ENCODE measurements at places on chromosomes 16 and 17.

- no peak for DNase-seq
Measured at GRCh38 chr16:31875112-31875803, 1.7 kb downstream of the ZNF267 start.

GRCh38 chr16:28872952-28873351 is 5.3 kb upstream of the ATP2A1 start:
- no peak for DNase-seq

DNA sequence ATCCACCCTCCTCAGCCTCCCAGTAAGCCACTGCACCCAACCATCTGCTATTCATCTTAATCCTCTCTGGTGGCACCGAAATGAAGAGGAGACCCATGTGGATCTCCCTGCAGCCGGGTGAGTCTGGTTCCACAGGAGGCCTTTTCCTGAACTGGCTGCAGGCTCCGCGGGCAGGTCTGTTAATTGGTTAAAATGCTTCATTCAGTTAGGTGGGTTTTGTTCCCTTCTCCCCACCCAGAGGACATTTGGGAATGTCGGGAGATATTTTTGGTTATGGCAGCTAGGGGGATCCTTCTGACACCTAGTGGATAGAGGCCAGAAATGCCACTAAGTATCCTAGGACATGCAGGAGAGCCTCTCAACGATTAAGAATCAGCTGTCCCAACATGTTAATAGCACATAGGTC is 16.7 kb downstream of the C16orf54 start:
- no peak for DNase-seq

DNA sequence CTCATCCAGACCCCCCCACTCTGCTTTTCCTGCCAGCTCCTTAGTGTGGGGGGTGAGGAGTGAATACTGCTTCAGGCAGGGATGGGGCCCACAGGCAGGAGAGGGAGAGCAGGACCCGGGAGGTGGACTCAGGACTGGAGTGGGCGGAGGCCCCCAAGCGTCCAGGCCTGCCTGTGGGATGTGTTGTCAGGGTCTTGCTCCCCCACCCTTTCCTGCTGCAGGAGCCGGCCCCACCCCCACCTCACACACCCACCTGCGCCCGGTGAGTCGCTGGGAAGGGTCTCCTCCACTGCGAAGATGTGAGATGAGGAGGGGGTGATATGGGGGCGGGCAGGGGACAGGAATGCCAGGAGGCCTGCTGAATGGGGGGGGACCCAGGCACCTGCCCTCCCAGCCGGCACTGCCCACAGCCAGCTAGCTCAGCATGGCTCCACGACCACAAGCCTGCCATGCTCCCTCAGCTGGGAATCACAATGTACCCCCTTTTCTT is 1.1 kb downstream of the FAM171A2 start:
- DNase-seq = no peak

DNA sequence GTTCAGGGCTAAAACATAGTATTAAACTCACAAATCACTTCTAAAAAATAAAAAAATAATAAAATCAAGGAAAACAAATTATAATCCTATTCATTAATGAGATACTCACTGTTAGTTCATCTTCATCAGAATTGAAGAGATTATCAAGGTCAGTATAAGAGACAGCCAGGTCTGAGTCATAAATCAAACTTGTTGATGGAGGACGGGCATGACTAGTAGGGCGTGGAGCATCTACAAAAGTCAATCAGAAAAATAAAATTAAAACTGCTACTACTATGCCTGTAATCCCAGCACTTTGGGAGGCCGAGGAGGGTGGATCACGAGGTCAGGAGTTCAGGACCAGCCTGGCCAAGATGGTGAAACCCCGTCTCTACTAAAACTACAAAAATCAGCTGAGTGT is 59.1 kb upstream of the INTS2 start:
- no peak for DNase-seq

- DNase-seq = no peak
Measured at GRCh38 chr17:43774304-43775250, 4.2 kb downstream of the DUSP3 start.

DNA sequence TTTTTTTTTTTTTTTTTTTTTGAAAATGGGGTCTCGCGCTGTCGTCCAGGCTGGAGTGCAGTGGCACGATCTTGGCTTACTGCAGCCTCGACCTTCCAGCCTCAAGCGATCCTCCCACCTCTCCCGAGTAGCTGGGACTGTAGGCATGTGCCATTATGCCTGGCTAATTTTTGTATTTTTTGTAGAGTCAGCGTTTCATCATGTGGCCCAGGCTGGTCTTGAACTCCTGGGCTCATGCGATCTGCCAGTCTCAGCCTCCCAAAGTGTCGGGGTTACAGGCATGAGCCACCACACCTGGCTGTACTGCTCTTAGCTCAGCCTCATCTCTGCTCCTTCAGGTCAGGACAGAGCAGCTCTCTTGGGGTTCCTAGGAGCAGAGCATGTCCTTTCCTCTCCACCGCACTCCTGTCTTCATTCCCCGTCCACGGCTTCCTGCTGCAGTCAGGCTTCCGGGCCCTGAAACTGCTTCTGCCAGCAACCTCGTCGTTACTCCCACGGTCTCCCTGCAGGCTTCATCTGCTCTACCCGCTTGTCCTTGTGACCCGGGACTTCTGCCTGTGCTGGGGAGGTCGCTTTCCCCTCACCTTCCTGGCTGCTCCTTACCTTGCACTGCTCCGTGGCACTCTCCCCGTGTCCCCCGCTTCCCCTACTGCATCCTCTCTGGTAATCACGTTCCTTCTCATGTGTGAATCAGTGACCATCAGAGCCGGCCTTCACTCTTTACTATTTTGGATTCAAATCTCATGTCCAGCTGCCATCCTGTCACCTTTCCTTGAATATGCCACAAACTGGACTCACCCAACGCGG is 38.0 kb downstream of the PRMT7 start:
- no peak for DNase-seq

GRCh38 chr16:67509016-67509415 is 19.6 kb upstream of the RIPOR1 start:
- DNase-seq = no peak

GRCh38 chr16:71376465-71377157 is 18.1 kb downstream of the CALB2 start:
- DNase-seq = no peak

DNA sequence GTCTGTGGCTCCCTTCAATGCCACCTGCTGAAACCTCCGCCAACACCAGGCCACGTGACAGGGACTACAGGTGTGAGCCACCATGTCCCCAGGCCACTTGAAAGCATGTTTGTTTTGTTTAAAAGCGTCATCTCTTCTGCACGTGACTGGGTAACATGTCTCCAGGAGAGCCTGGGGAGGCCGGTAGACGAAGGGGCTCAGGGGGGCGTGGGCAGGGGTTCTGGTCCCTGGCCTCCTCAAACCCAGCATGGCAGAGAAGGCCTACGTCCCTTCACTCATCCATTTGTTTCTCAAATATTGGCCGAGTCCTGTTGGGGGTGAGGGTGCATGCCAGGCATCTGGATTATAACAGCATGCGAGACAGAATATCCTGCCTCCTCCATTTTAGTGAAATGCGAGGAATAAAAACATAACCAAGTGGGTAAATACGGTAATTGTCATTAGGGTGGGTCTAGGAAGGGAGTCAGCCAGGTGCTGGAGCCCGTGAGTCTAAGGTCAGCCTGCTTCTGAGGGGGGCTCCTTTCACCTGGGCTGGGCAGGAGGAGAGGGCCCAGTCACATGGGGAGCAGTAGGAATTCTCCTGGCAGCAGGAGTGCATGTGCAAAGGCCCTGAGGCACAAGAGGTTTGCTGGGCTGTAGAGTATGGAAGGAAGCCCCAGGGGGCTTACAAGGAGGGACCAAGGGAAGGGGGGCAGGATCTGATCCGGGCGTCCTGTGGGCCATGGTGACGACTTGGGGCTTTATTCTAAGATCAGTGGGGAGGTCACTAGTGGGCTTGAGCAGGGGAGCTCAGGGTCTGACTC is 26.8 kb upstream of the CIBAR2 start:
- no peak for DNase-seq

GRCh38 chr16:28210979-28211588 is 681 bp downstream of the XPO6 start:
- DNase-seq = no peak

- DNase-seq = no peak
Measured at GRCh38 chr17:145671-146541, 8.5 kb downstream of the SCGB1C2 start.

DNA sequence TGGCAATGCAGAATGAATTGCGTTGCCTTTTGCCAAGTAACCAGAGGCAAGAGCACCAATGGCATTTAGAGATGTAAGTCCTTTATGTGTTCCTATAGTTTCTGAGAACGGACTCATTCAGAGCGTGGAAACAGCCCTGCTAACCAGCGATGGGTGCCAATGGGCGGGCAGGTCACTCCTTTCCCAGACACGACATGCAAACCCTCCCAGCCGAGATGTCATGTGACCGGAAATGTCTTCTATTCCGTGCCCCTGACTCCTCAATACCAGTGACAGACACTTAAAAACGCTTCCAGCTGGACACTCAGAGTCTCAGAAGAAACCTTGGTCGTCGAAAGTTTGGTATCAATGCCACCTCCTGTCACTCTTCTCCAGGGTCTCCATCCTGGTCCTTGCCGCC is 3.2 kb downstream of the FBF1 start:
- DNase-seq = no peak

DNA sequence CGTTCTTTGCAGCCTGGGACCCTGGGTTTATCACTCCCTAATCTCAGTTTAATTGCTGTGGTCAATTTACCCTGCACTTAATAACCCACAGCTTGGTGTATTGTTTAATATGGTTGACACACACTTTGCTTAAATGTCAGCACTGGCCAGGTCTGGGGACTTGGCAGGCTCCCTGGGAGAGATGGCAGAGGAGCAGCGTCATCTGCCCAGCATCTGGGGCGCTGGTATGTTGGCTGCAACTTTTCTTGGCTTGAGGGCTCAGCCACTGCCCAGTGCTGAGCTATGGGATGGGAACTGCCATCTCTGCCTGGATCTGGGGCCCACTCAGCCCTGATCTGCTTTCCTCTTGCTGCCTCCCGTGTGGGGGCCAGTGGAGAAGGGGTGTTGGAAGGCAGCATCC is 115.7 kb upstream of the IRX3 start:
- DNase-seq = no peak

DNA sequence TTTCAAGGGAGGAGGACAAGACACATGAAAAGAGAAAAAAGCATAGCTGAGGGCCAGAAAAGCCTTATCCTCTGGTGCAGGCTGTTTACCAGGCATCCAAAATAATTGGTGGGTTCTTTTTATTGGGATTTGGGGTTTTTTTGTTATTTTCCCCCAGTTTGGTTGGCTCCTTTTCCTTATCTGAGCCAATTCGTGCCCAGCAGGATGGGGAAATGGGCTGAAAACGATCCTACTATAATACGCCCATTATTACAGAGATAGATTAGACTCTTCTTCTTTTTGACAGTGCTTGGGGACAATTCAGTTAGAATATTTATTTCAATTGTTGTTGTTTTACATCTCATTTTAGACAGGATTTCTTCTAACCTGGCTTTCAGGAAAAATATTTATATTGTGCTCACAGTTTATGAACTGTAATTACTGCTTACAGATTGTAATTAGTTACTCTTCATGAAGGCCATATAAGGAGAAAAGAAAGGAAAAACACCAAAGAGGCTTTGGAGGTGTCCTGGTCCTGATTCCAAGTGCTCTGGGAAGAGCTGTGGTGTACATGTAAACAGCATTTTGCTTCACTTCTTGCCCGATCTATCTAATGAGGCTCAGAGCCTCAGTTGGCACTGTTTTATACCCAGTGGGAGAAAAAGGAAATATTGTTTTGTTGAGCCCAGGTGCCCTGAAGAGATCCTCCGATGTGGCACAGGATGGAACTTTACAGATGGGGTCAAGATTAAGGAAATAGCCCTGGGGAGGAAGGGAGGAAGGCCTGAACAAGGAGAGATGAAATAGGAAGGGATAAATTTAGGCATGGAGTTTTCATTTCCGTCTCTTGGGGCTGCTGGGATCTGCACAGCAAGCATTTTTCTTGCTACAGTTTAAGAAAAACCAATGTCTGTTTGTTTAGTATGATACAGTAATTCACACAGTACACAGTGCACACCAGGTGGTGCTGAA is 611 bp upstream of the ANKRD40 start:
- DNase-seq = peak; percentile 39

- no peak for DNase-seq
Measured at GRCh38 chr16:80875616-80876015, 71.2 kb upstream of the CDYL2 start.

- no peak for DNase-seq
Measured at GRCh38 chr16:4694642-4695451, 1.5 kb downstream of the NUDT16L1 start.

DNA sequence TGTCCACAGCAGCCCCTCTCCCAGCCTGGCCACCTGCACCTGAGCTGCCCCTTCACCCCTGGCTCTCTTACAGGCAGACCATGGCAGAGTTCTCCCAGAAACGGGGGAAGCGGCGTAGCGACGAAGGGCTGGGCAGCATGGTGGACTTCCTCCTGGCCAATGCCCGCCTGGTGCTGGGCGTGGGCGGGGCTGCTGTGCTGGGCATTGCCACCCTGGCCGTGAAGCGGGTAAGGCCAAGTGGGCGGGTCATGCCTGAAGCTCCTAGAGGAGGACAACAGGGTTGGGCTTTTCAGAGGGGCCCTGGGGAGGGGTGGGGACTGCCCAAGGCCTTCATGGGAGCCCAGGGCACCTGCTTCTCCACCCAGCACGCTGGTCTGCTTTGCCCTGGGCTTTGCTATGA is 2.2 kb downstream of the MIEF2 start:
- DNase-seq = no peak

Measured in brain pericyte (primary cell).